ENCODE measurements at places on chromosomes 2 and 18.

DNA sequence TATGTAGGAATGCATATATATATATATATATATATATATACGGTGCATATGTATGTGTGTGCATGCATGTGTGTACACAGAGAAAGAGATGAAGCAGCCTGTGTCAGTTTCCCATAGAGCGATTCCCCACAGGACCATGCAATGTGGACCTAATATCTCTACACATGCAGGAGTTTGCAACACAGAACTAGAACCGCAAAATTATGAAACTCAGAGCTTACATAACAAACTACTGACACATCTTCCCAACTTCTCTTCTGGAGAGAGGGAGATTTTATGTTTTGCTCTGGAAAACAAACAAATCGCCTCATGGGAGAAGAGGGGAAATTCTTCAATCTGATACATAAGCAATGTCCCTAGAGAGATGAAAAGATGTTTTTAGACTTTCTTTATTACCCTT lies 377.2 kb downstream of the LRATD1 start:
- DNase-seq: no peak

- DNase-seq: peak; percentile 68
Observed at GRCh38 chr18:27887287-27887686, 289.6 kb downstream of the CDH2 start.

- DNase-seq: no peak
Observed at GRCh38 chr18:5979971-5980457, 84.7 kb upstream of the TMEM200C start.

GRCh38 chr2:85813211-85813981 lies 59.6 kb downstream of the ATOH8 start:
- no peak for DNase-seq

DNA sequence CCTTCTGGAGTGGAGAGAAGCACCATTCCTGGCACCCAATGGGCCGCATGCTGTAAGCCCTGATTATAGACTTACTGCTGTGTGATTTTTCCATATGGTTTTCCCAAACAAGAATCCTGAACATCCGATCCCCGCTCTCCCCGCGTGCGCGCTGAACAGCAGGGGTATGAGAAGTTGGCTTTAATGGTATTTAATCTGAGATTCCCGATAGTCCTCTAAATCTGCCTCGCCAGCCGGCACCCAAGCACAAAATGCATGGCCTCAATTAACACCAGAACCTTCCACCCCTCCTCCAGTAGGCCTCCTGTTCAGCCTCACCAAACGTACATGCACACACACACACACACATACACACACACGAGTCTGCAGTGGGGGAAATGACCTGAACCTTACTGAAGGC lies 480.3 kb downstream of the BCL11A start:
- no peak for DNase-seq

DNA sequence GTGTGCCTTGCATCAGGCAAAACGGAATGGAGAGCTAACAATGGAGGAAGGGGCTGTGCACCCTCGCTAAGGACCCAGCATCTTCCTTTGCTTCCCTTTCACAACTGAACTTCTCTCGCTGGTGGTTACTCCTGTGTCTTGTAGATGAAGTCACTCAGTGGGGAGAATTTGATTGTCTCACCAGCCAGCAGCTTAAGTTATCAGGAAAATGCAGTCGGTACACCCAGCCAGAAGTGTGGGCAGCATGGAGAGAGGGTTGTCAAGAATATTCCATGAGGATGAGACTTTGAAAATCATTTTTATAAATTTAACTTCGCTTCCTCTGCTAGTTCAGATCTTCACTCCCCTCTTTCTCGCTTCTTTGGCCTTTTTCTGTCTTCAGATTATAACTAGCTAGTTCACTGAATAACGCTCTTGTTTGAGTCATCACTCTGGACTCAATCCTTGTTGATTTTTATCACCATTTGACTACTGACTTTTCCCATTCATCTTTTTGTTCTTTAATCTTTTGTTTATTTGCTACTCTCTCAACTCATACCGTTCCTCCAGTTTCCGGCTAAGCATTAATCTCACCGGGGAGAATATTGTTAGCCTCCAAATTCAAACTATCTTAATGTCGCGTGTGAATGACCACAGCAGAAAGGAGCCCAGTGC lies 221.7 kb downstream of the CD226 start:
- DNase-seq: no peak

DNA sequence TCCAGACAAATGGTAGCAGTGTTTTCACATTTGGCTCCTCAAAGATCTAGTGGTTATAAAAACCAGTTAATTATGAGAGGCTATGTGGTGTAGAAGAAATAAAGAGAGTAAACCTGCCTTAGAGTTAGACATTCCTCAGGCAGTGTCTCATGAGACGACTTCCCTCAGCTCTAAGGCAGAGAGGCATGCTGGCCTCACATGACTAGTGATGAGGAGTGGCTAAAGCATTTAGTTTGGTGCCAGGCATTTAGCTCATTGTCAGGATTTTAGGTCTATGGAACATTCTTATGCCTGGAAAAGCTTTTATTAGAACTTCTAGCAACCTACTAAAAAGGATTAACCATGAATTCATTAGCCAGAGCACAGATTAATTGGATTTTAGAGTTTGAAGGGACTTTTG lies 90.3 kb downstream of the RPRM start:
- peak; percentile 79 for DNase-seq

- DNase-seq: peak; percentile 70
Observed at GRCh38 chr2:215619022-215619958, 183.4 kb upstream of the FN1 start.

- no peak for DNase-seq
Observed at GRCh38 chr2:54859416-54859815, 136.0 kb downstream of the EML6 start.

DNA sequence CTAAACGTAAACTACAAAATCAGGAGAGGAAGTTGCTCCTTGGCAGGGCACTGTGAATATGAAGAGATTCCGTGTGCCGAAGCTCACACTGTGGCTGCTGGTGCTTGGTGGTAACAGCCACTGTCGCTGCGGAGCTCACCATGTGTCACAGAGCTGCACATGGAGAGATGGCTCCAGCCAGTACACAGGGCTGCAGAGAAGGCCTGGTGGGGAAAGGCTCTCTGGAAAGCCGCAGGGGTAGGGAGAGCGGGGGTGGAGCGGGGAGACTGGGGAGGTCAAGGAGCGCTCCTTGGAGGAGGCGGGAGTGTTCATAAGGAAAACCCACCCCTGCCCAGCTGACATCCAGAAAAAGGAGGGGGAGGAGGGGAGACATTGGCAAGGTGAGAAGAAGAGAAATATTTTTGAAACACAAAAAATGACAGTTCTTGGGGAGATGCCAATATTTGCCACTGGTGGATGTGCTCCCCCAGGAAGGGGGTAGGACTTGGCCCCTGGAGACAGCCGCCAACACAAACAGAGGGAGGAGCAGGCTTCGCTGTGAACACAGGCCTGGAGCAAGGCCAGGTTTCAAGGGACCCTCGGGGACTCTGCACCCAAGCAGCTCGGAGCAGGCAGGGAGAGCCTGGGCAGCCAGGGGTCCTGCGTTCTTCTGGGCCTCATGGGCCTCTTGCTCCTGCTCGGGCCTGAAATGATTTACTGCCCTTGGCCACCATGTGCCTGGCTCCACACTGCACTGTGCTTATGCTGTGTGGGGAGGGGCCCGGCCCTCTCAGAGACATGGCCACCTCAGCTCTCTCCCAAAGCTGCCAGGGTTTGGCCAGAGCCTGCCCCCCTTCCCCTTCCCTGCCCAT lies 102.6 kb upstream of the GLI2 start:
- no peak for DNase-seq

- DNase-seq: no peak
Observed at GRCh38 chr2:53938904-53939303, 31.9 kb downstream of the PSME4 start.

DNA sequence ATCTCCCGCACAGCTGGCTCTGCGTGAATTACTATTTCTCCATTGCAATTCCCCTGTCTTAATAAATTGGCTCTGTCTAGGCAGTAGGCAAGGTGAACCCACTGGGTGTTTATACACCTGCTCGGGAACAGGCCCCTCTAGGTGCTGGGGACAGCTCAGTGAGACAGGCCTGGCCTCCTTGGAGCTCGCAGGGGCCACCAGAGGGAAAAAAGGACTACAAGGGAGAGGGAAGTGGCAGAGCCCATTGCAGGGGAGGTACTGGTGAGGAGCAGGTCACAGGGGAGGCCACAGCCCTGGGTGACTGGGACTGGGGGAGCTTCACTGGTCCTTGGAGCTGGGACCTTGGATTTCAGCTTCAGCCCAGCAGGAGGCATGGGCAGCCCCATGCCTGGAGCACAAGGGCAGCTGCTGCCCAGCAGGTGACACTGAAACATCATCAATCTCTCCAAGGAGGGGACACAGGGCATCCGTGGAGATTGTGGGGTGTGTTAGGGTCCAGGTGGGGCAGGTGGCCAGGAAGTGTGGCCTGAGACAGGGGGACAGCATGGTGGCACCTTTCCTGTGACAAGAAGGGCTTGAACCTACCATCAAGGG lies 31.2 kb downstream of the NGEF start:
- DNase-seq: no peak

DNA sequence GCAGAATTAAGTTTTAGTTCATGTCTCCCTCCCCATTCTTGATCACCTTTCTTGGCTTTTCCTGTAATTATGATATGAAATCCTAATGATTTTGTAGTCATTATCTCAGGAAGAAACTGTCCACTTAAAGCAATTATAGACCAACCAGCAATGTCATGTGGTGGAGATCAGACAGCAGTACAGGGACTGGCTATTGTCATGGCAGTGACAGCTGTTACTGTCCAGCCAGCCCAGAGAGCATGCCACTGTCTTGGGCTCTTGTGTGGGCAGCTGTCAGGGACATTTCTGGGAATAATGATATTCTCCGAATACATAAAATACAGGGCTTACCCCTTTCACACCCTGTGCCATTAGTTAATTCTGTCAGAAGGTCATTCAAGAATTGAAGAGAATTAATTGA lies 355.3 kb upstream of the RAB12 start:
- DNase-seq: no peak

- DNase-seq: peak; percentile 94
Observed at GRCh38 chr2:141021109-141021508, 1109.7 kb downstream of the LRP1B start.

- peak; percentile 93 for DNase-seq
Observed at GRCh38 chr2:205889114-205889513, 196.9 kb downstream of the INO80D start.

- DNase-seq: no peak
Observed at GRCh38 chr18:47036927-47037578, 1.6 kb upstream of the ELOA2 start.

DNA sequence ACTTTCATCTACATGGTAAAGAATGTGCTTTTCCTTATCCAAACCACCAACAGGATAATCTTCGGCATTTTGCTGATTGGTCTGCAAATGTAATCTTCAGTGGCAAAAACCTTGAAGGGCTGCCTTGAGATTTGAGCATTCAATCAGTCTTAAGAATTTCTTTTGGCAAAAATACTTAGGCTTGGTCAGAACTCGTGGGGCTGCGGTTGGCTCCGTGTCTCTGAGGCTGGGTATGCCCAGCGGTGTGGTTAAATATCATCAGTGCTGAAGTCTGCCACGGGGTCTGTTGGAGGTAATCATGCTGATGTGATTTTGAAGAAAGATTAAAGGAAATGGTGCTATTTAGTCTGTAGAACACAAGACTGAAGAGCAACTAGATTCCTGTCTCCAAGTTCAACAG lies 262.6 kb downstream of the EN1 start:
- no peak for DNase-seq

DNA sequence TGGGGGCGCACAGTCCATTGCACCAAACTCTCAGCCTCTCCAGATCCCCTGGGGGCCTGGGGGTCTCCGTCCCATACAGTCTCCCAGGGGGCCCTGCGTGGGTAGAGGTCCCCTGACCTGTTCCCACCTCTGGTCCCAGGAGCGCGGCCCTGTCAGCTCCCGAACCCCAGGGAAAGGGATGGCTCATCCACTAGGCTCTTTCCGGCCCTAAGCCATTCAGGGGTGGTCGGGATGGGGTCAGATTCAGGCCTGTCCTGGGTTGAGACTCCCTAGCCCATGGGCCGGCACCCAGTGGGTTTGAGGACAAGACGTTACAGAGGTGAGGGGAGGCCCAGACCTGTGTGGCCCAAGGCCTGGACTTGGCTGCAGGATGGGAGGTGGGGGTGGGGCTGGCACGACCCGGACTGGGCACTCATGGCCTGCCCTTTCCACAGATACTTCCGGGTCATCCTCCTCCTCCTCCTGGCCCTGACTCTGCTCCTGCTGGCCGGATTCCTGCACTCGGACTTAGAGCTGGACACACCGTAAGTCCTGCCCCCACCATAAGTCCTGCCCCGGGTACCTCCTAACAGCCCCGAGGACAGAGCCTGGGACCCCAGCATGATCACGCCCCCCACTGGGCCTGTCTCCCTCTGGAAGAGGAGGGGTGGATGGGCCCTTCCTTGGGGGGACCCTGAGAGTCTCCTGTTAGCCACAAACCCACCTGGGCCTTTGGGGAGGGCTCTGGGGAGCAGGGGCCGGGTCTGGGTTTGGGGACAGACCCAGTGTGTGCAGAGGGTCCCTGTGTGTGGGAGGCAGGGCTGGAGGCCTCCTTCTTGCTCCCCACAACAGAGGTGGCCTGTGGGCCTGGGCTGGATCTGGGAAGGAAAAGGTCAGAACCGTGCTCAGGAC lies 10.1 kb upstream of the NEU4 start:
- DNase-seq: no peak

GRCh38 chr2:238077292-238077691 lies 16.5 kb downstream of the SCLY start:
- no peak for DNase-seq

- DNase-seq: peak; percentile 77
Observed at GRCh38 chr18:29154758-29155725, 978.1 kb upstream of the CDH2 start.

DNA sequence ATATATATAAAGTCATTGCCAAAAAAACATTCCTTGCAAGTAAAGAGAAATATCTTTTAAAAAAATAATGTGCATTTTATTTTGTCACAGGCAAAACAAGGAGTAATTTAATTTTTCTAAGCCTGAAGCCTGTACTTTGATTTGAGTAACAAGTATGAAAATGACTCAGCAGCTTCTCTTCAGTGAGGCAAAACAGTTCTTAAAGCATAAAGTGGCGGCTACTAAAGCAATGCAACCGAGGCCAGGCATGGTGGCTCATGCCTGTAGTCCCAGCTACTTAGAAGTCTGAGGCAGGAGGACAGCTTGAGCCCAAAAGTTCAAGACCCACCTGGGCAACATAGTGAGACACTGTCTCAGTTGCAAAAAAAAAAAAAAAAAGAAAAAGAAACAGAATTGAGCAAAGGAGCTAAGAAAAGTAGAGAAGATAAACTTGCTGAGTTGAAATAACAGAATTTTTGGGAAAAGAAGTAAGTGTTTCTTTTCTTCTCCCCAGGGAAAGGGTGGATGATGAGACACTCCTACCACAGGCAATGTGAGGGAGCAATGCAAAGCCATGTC lies 29.6 kb downstream of the DOK1 start:
- peak; percentile 63 for DNase-seq

Data from renal cortical epithelial cell (primary cell).